Stimulated activated CD4-positive, alpha-beta T cell treated with anti-CD3 and anti-CD28 coated beads, Interleukin-1b, Interleukin-23, amount 100 ng/mL, for 1 hour (primary cell): ENCODE measurements at places on chromosomes 6 and 20.

- no peak for DNase-seq
Measured at GRCh38 chr6:50025258-50025657, 3.5 kb upstream of the DEFB110 start.

DNA sequence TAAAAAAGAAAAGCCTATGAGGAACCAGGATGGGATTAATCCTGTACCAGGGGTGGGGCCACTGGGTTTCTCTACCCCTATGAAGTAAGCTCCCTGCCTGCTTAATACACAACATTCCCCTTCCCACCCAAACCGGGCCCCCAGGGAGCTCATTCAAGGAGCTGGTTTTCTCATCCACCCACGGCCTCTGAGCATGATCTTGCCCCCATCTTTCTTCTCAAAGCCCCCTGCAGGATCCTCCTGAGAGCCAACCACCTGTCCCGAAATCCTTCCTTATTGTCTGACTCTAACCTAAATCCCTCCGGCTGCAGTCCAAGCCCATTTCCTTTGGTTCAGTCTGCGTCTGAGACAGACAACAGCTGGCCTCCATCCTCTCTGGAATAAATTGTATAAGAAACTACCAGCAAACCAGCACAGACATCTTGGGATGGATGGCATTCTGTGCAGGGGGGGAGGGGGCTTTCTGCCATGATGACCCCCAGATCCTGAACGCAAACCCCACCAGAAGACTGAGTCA, 21.0 kb downstream of the KCNK5 start:
- no peak for DNase-seq

DNA sequence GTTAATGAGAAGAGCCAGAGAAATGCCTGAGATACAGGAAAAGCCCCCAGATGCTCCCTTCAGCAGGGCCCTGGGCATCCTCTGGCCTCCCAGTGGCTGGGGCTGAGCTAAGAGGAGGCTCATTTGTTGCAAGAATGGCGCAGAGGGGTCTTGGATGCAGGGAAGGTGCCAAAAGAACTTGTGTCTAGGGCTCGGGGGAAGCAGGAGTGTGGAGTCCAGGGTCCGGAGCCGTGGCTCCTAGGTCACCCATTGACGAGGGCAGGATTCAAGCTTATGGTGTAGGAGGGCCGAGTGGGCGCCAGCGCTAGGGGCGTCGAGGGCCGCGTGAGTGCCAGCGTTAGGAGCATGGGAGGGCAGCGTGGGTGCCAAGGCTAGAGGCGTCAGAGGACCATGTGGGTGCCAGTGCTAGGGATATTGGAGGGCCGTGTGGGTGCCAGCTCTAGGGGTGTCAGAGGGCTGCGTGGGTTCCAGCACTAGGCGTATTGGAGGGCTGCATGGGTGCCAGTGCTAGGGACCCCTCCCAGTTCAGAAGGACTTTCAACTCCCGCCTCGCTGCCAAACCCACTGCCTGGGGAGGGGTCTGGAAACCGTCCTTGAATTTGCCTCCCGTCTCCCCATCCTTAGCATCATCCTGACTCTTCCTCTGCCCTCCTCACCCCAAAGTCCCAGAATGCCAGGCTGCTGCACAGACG, 250.5 kb upstream of the AFDN start:
- DNase-seq, result no peak

GRCh38 chr6:168577496-168577895, 136.5 kb downstream of the SMOC2 start:
- no peak for DNase-seq

DNA sequence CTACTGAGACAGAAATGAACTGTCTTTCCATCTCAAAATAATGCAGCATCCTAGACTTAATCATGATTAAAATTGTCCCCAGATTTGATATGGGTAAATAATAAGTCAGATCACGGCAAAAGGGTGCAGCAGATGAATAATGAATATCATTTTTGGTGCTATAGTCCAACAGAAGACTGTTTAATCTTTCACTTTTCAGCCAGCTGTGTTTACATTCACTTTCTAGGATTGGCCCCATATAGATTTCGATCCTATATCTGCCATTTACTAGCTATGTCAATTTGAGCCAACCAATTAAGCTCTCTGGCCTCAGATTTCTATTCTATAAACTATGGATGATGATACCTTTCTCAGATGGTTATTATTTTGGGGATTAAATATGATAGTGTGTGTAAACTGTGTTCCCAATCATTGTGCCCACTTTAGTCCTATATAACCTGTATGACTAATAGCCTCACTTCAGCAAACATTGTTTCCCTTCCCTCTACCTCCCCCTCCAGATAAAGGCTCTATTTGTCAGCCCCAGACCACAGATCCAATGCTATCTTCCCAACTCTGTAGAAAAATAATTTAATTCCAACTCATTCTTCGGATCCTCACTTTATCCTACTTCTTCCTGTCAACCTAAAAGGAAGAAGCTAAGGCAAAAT, 53.6 kb upstream of the NT5E start:
- DNase-seq, result no peak

GRCh38 chr20:9417665-9418064, 96.7 kb upstream of the LAMP5 start:
- DNase-seq, result no peak

DNA sequence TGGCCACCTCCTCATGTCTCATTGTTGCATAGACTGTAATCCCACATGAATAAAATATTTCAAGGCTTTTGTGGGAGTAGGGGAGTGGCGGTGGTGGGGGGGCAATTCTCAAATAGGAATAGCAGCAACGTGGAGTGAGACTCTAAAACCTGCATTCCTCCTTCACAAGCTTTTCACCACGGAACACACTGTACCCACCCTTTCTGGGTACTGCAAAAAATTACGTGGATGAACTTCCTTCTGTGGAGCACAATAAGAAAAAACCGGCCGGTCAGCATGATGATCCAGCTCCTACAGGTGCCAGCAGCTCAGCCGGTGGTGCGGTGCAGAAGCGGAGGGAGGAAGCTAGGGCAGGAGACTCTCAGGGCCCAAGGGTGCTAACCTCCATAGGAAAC, 930 bp upstream of the RRAGD start:
- no peak for DNase-seq

DNA sequence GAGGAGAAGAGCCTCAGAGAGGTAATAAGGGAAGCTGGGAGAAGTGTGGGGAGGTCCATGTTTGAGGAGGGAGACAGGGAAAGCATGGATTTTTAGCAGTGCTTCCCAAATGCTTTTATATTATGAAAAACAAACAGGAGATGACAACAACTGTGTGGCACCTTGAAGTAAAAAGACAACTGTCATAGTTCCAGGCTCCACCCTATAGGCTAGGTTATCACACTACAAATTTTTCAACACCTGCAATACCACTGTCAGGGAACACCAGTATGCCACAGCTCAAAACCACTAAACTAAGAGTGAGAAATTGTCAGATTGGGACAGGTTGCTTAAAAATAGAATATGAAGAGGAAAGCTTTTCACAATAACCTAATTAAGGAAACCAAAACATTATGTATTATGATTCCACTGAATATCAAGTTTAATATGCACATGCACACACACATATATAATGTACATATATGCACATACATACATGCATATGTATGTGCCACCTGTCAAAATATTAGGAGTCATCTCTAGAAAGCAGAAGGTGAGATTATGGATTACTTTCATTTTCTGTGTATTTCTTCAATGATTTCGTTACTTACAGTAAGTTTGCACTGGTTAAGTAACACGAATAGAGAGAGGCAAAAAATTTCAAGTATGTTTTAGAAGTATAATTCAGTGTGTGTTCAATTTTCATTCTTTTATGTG, 261.2 kb downstream of the PTPRK start:
- DNase-seq, result no peak

- DNase-seq, result no peak
Measured at GRCh38 chr20:50385733-50386640, 124.2 kb upstream of the PTPN1 start.

GRCh38 chr6:128095362-128095761, 194.5 kb upstream of the THEMIS start:
- no peak for DNase-seq

DNA sequence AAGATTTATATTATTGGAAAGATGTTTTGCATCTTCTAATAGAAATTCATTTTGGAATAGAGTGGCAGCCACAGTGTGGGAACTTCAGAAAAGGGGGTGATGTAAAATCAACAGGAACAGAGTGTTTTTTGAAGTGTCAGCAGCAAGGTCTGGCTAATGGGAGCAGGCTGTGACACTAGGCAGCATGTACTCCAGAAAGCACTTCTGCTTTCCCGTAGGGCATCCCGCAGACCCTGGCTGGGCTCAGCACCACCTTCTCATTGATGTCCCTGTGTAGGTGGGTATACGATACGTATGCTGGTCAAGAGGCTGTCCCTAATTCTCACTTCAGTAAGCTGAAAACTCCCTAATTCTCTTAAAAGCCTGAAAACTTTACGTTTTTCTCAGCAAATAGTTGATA, 74.7 kb downstream of the EYA4 start:
- no peak for DNase-seq

GRCh38 chr6:12733876-12734275, 17.3 kb downstream of the PHACTR1 start:
- no peak for DNase-seq

DNA sequence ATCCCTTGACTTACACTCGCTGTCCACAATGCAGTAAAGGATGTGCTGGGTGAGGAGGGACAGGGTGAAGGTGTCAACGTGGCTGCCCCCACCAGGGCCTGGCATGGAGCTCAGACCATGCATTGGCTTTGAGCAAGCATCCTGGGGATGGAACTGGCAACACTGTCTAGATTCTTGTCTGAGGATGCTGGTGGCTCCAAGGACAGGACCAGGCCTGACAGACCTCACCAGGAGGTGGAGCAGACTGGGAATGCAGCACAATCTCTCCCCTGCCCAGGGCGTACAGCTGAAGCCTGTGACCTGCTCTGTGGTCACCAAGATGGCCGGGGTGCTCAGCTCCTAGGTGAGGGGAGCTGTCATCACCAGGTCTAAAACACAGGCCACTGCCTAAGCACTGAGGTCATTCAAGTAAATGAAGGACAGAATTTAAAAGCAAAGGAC, 50.9 kb downstream of the MYH7B start:
- no peak for DNase-seq

DNA sequence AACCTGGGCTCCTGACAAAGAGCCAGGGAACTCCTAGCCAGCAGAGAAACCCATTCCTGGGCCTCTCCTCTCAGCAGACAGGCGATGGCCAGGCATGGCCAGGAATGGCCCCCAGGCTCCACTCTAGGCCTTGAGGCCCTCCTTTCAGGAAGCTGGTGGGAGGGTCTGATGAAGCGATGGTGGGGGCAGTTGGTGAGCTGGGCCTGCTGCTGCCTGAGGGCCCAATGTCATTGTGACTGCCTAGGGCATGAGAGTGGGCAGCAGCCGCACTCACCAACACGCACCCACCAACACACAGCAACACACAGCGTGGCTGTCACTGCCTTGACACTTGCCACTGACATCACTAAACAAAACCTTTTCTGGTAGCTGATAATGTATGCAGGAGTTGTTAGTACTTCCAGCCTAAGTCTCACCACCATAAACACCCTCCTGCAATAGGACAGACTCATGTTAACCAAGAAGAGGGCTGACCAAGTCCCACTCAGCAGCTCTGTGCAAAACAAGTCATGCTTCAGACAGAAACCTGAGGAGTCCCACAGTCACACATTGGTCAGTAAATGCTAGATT, 69.3 kb downstream of the ABHD12 start:
- DNase-seq, result no peak

DNA sequence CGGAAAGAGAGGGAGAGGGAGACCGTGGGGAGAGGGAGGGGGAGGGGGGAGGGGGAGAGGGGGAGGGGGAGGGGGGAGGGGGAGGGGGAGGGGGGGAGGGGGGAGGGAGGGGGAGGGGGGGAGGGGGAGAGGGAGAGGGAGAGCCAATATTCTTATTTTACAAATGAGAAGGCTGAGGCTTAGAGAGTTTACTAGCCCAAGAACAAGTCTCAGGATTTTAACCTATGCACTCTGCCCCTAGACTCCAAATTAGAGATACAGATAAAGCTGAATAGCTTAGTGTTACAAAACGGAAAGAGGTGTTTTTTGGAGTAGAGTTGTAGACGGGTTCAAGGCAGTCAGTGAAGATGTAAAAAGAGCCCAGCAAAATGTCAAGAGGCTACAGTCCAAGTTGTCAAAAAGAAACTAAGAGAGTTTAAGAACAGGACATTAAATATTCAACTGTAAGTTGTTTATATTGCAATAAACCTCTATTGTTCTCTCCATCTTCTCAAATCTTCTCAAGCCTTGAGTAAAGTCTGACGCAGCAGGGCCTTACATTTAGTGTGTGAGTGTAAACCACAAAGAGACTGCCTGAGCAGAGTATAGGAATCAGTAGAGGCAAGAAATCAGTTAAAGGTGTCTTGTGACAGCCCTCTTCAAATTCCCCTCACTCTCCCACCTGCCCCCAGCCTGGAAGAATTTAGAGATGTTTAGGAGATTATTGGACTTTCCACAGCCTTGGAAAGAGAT, 34.9 kb upstream of the AKIRIN2 start:
- DNase-seq, result no peak

DNA sequence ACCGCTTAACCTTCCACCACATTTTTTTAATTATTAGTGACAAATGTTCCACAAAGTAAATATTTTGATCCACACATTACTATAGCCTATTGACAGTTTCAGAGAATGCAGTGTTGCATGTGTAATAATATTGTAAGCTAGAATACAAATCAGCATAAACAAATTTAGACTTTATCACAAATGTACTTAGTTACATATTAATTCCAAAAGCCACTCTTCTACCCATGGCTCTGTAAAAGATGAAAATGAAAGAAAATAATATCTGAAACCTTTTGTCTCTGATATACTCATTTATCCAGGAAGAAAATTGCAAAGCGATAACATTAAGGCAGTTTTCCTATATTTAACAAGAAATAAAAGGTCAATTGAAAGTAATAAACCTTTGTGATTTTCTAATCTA, 954.0 kb upstream of the MAN1A1 start:
- no peak for DNase-seq

- DNase-seq, result no peak
Measured at GRCh38 chr6:52512199-52512598, 64.7 kb downstream of the TRAM2 start.

DNA sequence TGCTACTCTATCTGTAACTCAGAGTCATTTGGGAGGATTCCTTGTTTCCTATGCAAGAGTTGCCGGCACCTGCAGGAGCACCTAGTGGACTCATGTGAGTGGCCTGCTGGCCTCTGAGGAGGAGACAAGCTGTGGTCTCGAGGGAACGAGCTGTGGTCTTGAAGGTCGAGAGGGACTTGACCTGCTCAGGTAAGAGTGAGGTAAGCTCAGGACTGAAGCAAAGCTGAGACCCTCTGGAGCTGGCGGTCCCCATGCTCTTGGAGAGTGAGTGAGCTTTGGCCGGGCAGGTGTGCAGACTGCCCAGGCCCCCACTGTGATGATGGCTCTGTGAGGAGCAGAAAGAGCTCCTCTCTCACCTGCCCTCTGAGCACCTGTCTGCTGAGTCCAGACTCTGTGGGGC, 214.3 kb downstream of the MYLK4 start:
- DNase-seq, result no peak
